Ovary (tissue), 10 donors: ENCODE measurements at places on chromosomes 2 and 18.

GRCh38 chr2:145325485-145325884, 805.6 kb upstream of the ZEB2 start:
- DNase-seq = no peak

DNA sequence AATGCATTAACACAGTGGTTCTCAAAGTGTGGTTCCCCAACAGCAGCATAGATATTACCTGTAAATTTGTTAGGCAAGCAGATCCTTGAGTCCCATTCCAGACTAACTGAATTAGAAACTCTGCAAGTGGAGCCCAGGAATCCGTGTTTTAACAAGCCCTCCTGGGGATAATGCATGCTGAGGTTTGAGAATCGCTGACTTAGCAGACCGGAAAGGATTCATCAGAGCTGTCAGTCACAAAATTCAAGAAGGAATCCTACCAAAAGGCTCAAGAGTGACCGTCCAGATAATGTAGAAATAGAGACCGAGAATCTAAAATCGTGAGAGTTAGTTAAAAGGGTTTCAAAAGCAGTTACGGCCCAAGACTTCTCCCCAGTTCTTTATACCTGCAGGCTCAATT, 66.9 kb downstream of the LOXHD1 start:
- no peak for DNase-seq

DNA sequence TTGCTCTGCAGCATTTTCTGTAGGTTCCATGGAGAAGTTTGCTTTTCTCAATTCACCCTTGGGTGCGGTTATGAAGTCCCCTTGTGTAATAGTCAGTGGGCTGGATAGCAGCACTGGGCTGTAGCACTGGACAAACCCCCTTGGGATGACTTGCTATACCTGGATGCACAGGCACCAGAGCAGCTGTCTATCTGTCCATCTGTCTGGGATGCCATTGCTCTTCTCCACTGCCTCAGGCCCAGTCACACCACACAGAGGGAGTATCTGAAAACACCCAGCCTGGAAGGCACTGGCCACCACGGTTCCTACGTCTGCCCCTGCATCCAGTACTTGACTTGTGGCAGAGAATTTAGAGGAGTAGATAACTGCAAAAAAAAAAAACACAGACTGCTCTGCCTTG, 254.5 kb downstream of the TFCP2L1 start:
- DNase-seq = no peak

DNA sequence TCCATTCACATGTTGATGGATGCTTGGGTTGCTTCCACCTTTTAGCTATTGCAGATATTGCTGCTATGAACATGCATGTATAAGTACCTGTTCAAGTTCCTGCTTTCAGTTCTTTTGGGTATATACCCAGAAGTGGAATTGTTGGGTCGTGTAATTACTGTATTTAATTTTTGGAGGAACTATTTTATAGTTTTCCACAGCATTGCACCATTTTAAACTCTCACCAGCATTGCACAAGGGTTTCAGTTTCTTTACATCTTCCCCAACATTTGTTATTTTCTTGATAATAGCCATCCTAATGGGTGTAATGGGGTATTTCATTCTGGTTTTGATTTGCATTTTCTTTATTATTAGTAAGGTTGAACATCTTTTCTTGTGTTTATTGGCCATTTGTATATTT, 16.0 kb downstream of the ACTR3 start:
- no peak for DNase-seq

DNA sequence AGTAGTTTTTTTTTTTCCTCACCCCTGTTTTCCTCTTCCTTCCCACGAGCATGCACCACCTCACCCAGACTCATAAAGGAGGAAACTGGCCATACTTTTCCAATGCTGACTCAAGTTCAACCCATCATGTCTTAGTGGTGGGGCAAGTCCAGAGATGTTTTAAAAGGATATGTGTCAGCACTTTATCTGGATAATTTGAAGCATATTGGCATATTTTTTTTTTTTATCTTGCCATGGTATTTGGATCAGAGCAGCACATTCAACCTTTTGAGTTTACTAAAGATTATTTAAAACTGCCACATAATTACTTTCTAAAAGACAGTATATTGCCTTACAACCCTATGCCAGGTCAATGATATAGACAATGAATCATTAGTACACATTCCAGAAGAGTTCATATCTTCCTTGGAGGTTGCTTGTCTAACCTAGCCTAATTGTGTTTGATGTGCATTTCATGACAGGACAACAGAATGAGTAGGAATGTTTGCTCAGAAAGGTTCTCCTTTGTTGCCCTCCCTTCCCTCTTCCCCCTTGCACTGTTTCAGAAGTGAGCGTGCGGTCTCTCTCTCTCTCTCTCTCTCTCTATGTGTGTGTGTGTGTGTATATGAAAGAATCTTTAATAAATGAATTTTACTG, 950.7 kb upstream of the FAM98A start:
- DNase-seq = no peak

DNA sequence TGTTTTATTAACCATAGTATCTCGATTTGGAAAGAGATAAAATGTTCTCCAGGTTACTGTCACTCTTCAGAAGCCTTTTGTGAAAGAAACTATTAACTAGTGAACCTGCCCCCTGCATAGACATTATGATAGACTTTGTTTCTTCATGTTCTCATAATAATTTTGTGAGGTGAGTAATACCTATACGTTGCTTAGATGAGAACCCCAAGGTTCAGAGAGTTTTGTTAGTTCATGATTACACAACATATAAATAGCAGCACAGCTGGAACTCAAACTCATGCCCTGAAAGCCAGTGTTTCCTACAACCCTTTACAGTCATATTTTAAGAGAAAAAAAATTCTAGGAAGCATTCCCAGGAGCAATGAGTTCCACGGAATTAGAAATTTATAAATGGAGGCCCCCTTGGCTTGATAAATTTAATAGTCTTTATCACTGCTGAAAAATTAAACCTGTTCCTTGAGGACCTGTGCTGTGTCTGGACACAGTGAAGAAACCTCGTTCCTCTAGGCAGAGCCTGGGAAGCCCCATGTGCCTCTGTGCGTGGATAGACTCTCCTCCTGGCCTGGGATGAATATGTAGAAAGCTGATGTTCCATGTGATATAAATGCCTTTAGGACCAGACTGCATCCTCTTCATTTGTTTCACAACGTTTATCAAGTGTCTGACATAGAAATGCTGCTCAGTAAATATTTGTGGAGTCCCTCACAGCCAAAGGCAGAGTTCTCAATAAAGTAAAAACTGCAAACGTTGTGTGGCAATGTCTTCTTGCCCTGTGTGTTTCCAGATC, 1257.0 kb upstream of the GYPC start:
- no peak for DNase-seq

DNA sequence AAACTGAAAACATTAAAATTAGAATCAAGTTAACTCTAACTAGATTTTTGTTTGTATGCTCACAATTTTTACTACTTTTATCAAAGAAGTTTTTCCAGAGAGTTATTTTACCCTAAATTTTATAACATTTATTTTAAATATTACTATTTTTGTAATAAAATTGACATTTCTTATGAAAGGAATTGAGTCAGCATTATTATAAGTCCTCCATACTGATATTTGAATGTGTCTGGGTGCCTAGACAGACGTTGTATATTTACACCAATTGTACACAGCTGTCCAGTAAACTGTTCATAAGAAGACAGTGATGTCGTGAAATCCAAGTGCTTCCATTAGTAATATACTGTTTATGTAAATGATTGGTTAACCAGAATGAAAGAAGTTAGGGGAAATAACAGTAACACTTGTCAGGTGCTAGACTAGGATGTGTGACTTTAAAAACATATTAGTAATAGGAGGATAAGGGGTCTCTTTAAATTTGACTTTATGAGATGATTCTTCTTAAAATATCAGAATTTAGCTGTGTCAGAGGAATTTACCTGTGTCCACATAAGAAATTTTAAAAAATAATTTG, 73.7 kb downstream of the TANK start:
- no peak for DNase-seq

DNA sequence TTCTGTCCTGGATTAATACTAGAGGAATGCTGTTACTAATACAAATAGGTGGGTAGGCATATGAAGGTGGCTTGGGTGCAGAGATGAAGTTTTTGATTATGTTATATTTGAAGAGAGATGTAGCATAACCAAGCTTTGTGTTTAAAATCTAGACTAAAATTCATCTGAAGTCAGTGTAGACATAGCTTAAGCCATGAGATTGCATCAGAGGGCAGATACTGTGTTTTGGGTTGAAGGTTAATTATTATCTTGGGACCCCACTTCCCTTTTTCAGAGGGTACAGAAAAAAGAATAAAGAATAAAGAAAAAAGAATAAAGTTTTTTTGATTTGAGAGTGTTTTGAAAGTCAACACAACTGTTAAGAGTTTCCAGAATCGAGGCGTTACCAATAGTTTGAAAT, 13.0 kb downstream of the PPM1B start:
- DNase-seq = no peak

DNA sequence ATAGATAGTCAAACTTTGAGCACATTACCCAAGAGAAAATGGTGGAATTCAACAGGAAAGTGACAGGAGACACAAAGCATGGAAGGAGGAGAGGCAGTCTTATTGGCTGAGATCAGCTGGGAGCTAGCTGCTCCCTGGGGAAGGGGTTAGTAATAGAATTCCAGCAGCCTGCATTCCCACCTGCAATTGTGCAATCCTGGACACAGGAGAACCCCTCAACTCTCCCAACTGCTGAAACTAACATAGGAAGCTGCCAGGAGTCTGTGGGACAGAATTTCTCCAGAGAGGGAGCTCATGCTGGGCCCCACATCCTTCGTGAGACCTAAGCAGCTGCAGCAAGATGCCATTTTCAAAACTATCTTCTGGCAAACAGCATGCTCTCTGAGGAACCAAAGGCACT, 69.8 kb upstream of the ACVR1C start:
- DNase-seq = no peak

- DNase-seq = no peak
Observed at GRCh38 chr18:37476182-37476581, 89.4 kb downstream of the CELF4 start.

DNA sequence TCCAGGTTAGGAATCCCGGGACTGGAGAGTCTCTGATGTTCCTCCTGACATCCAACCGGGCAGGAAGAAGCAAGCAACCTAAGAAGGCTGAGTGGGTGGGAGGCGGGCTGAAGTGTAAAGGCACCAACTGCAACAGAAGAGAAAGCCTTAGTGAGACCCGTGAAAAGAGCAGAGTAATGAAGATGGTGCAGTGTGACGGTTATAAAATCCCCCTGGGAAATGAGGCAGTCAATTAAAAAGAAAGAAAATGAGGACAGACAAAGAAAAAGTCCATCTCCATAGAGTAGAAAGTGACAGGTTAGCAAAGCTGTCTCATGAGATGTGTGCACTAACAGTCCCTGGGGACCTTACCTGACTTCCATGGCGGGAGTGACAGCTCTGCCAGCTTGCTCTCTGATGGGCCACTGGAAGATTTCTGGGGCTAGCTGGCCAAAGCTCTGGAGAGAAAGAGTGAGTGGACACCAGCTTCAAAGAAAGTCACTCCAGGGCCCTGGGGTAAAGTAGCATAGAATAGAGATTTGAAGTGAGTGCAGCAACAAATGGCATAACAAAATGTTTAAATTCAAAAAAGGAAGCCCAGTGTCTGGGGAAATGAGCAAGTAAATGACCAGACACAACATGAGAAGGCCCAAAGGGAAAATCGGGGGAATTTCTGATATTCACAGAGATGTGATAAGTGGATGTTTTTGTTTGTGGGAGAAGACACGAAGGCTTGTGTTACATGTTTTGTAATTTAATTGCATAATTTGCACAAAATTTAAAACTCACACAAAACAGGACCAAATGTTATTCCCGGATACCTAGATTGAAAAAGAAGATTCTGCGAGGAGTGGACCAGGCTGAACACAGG, 44.1 kb upstream of the IGFBP2 start:
- no peak for DNase-seq

DNA sequence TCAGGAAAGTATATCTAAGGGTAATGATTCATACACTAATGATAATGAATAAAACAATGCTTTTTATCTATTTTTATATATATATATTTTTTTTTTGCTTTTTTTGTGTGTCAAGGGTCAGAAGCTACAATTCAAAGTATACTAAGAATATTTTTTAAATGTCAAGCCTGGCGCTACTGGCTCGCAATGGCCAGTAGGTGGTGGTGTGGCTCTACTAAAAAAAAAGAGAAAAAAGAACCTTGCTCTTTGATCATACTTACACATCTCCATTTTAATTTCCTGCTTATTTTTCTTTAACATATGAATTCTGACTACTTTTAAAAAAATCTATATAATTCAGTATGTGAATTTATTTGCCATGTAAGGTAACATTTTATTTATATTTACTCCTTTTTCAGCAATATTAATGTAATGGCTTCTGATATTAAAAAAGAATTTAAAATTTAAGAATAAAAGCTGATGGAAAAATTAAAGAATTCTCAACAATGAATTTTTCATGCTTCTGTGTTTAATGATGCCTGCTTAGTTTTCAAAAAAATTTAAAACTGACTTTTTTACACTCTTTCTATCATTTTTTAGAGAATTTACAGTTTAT, 232.9 kb downstream of the GULP1 start:
- peak; percentile 47 for DNase-seq

DNA sequence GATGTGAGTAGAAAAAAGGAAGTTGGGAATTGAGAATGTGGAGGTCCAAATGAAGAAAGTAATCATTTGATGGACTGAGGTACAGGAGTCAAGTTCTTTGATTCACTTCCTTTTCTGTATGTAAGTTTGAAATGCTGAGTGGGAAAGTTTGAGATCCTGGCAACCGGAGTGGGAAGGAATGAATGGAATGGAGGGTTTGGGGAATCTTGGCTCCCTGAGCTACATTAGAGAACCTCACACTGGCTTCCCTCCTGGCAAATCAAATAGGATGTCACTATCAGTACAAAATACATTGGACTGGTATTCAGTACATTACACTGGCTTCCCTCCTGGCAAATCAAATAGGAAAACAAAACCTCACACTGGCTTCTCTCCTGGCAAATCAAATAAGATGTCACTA, 9.8 kb upstream of the RNF138 start:
- DNase-seq = no peak

GRCh38 chr18:25974630-25975077, 115.8 kb downstream of the SS18 start:
- DNase-seq = no peak

GRCh38 chr2:118841828-118842461, 5.5 kb downstream of the EN1 start:
- DNase-seq = no peak

DNA sequence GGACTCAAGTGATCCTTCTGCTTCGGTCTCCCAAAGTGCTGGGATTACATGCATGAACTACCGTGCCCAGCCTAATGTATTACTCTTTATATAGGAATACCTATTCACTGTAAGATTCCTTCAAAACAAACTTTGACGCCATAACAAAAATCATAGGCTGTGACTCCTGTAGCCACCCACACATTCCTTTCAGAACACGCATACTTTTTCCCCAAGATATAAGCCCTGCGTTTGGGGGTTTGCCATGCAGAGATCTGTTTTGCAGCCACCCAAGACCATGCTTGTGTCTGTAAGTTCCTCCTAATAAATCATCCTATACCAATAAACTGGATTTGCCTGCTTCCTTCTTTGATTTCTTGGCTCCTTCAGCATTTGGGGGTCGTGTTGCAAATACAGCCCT, 46.0 kb upstream of the STON1 start:
- DNase-seq = no peak

- no peak for DNase-seq
Observed at GRCh38 chr18:31710826-31711225, 26.4 kb upstream of the B4GALT6 start.

- no peak for DNase-seq
Observed at GRCh38 chr2:231051116-231051515, 5.6 kb upstream of the PSMD1 start.

- no peak for DNase-seq
Observed at GRCh38 chr2:113854970-113855740, 34.7 kb upstream of the ACTR3 start.
